ENCODE measurements at places on chromosomes 12 and 14.
A peak's percentile ranks its signal among the peaks of the same experiment; 100 is the strongest.

GRCh38 chr12:62466594-62467491 is at the start of gene MON2:
TSS of gene MON2 (plus strand) at chr12:62466826. CDS start at chr12:62467208, 382 bp downstream.
- peak; percentile 90 for DNase-seq

- DNase-seq = no peak
These were observed 2.9 kb upstream of the B3GNT4 start for GRCh38 chr12:122200541-122201175.

DNA sequence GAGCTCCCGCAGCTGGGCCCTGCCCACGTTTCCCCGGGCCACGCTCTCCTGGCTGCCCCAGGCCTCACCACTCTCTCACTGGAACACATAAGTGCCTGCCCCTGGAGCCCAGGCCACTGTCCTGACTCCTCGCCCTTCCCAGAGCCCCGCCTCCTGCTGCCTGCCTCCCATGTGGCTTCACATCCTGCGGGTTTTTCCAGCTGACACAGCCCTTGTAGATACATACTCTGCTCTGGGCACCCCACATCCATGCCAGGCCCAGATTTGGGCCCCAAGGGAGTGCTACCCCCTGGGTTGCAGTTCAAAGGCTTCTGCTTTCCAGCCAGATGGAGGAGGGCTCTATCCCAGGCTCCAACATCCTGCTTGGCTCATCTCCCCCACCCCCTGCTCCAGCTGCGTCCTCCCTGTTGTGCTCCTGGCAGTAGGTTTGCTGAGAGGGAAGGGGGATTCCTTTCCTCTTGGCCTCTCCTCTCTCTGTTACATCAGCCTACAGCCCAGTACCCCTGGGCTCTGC is 60.1 kb downstream of the TSPAN9 start:
- DNase-seq = no peak

GRCh38 chr14:91171291-91171690 is 57.4 kb downstream of the DGLUCY start:
- no peak for DNase-seq

DNA sequence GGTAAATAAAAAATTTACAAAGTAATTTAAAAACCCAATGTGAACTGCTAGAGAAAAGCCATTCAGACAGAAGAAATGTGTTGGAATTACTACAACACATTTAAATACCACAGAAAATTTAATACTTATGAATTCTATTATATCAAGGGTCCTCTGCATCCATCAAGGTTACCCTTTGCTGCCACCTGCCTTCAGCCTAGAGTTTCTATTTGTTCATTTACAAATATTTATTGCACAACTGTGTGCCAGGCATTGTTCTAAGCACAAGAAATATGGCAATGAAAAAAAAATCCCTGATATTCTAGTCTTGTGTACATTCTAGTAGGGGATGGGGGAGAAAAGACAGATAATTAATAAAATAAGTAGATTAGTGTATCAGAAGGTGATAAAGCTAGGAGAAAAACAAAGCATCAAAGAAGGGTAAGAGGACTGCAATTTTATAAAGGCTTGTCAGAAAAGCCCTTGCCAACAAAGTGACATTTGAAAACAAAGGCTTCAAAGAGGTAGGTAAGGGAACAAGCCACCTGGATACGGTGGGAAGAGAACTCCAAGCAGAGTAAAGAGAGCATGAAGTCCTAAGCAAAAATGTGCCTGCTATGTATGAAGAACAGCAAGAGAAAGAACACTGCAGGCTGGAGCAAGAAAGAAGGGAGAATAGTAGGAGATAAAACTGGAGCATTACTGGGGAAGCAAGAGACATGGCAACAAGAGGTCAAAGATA is 59.1 kb upstream of the SLC6A13 start:
- no peak for DNase-seq

DNA sequence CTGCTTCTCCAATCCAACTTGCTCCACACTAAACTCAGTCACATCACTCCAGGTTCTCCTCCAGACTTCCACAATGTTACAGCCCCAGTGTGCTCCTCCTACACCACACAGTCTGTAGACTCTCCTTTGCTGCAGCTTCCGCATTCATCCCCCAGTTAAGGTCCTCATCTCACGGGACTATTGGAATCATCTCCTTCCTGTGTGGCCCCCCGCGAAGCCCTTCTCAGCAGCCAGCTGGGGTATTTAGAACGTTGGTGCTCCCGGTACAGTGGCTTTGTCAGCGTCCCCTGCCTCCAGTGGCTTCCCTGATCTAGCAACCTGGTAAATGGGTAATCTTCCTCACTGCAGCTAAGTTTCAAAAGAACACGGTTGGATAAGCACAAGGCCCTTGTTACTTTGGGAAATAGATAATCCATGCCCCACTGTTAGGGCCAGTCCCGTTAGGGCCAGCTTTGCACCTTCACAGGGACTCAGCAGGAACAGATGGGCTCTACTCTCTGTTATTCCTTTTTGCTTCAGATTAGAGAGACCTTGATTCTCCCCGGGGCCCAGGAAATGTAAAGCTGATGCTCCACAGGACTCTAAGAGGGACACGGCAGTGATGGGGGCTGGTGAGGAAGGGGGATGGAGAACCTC is 823 bp upstream of the TSPAN11 start:
- DNase-seq = no peak

DNA sequence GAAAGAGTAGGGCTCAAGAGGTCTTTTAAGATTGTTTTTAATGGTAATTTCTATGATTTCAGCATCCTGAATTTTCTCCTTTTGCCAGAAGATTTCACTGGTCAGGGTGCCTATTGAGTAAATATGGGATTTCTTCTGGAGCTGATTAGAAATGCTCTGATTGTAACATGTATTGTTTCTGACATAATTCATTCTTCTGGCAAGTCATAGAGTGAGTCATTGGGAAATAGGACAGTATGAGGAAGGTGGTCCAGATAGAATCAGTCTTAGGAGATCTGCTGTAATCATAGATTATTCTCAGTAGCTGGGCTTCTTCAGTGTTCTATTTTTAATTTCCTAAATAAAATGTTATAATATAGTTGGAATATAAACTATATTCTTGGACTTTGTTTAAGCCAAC is 182.0 kb upstream of the NAV3 start:
- no peak for DNase-seq

GRCh38 chr12:11891754-11892386 is 178.9 kb upstream of the BCL2L14 start:
- no peak for DNase-seq

GRCh38 chr14:51014086-51014485 is 69.8 kb upstream of the PYGL start:
- DNase-seq = no peak

DNA sequence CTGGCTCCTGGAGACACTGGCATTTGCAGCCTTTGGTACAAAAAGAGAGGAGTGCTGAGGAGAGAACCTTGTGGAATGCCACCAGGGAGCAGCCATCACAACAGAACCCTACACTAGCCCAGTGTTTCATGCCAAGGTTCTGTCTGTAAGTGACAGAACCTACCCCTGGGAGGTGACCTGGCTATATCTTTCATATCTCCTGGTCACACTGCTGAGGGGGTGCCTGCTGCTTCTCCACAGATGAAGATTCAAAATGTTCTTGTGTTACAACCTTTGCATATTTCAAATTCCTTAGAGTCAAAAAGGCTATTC is 12.7 kb upstream of the EIF4B start:
- no peak for DNase-seq

DNA sequence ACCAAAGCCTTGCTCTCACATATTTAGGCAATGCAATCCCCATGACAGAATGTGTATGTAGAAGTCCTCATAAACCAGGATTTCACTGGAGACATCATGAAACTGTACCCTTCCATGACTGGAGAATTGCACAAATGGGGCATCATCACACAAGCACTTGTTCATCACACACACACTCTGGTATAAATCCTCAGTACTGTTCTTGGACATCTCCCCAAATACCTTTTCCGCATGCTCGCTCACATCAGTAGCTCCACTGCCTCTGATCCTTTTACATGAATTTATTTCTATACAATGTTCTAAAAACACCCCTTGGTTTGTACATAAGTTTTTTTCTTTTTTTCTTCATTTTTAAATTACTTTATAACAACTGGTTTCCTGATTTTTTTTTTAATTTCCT is 3.3 kb upstream of the ING4 start:
- no peak for DNase-seq
